Stimulated activated CD4-positive, alpha-beta T cell treated with anti-CD3 and anti-CD28 coated beads, Interleukin-15, amount 100 ng/mL, for 48 hours (primary cell): ENCODE measurements at places on chromosomes 7 and 10.

DNA sequence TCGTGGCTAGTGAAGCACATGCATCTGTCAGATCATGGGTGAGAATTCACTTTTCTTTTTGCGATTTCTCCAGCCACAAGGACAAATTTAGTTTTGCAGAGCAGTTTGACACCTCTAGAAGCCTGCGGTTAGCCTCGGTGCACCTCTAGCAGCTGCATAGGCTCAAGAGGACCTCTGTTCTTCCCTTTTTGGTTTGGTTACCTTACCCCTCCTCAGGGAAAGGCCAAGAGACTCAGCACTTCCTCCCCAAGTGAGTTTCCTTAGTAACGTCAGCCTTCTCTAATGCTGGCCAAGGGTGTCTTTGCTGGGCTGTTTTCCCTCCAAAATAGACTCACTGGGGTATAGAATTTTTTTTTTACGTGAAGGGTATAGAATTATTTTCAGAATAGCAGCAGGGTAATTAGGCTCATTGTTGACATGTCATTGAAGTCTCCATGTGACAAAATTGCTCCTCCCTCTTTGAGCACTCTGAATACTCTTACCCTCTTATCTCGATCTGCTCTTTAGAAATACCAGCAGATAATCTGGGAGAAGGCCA lies 97.8 kb downstream of the AUTS2 start:
- no peak for DNase-seq

- DNase-seq: no peak
Observed at GRCh38 chr10:78211561-78212051, 177.9 kb downstream of the RPS24 start.

DNA sequence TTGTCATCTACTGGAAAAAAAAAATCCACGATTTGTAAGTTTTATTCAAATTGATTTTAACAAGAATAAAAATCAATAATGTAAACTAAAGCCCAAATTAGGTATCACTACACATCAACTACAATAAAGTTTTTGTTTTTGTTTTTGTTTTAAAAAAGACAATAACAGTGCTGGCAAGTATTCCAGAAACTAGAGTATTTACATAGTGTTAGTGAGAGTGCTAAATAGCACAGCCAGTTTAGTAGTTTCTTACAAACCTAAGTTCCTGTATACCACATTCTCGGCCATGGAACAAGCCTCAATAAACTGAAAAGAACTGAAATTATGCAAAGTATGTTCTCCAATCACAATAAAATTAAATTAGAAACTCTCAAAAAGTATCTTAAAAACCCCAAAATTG lies 8.1 kb downstream of the ARHGAP12 start:
- DNase-seq: no peak

GRCh38 chr10:112389271-112389822 lies 15.4 kb downstream of the ACSL5 start:
- DNase-seq: peak; percentile 14

- DNase-seq: no peak
Observed at GRCh38 chr10:66180581-66181318, 745.1 kb upstream of the LRRTM3 start.

- no peak for DNase-seq
Observed at GRCh38 chr7:117871778-117872538, 1.3 kb downstream of the CTTNBP2 start.

DNA sequence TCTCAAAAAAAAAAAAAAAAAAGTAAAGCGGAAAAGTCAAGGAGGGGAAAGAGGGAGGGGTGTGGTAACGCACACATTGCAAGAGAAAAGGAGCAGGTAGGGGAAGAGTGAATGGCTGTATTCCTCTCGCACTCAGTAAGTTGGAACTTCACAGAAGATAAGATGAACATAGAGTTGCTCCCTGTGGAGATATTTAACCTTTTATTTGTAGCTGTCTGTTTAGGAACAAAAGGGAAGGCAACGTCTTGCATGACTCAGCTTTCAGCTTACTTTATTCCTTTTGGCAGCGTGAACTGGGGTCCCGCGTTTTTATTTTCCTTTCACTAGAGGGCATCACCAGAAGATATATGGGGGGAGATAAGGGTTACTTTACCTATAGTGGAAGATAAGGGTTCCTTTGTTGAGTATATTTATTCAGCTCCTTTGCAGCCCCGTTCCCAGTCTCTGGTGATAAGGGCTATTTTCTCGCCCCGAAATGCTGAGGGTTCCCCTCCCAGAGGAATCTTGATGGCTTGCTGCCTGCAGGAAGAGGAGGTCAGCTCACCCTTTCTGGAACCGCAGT lies 78.5 kb downstream of the APBB1IP start:
- DNase-seq: no peak

DNA sequence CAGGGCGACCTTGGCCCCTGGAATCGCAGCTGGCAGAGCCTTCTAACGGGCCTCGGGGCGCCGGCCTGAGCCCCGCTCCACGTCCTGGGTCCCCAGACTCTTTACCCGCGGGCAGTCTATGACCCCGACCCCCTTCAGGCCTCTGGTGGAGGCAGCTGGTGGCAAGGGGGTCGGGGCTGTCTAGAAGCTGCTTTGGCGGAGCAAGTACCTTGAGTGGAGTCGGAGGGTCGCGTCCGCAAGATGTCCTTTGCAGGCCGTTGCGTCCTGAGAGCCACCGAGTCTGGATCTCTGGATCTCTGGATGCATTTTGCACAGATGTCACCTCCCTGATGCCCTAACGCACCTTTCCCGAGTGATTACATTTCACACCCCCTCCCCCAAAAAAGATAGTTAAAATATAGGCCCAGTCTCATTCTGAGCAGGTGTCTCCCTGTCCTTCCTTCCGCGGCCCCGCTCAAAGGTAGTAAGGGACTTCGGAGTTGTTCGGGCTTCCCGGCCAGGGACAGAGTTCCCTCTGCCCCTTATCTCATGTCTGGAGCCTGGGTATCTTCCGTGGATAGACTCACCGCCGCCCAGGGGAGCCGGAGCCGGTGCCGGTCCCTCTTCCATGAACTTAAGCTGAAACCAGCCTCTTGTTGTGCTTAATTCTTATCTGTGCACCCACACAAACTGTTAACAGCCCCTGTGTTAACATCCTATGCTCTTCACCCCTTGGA lies 457 bp downstream of the ACADSB start:
- no peak for DNase-seq

- no peak for DNase-seq
Observed at GRCh38 chr10:99888622-99889021, 106.2 kb downstream of the ABCC2 start.
